Thoracic aorta (tissue), 2 donors: ENCODE measurements at places on chromosomes 16 and 17. TPM values are rescaled to one million over a fixed set of nuclear protein-coding genes. Genes with fewer than 3 reads are reported as not detected.

PRSS8 gene
- not detected for total RNA-seq

GRCh38 chr16:68084504-68085258 lies 489 bp upstream of the NFATC3 start:
- peak; percentile 77 for DNase-seq
- no peaks in the 10 kb centered on the region for H3K36me3 ChIP-seq
- H3K4me3 ChIP-seq, result peak overlapping the region; percentile 90
- H3K27ac ChIP-seq, result peak overlapping the region; percentile 100
- H3K4me1 ChIP-seq, result peaks cover 33% of the 10 kb centered on the region
- no peaks in the 10 kb centered on the region for H3K27me3 ChIP-seq

DNA sequence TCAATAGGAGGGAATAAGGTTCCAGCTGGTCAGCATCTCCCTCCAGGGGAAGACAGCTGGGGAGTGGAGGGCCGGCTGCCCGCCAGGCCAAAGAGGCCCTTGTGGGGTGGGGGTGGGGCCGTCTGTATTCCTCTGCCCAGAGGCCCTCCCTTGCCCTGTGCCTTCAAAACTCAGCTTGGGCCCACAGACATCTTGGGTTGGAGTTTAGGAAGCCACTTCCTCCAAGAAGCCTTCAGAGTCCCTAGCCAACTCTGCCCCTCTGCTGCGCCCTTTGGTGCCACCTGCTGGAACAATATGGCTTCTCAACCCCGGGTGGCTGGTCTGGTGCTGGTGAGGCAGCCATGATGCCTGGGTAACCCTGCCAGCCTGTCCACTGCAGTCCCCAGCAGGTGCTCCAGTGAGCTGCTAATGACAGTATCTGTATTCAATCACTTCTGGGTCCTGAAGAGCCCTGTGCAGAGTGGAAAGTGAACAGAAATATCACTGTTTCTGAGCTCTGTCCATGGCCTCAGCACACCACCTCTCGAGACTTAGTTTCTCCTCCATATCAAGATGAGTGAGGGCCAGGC lies 16.7 kb downstream of the HSD11B2 start:
- H3K27ac ChIP-seq, result no peak overlapping the region
- no peak for DNase-seq
- no peaks in the 10 kb centered on the region for H3K27me3 ChIP-seq
- H3K4me1 ChIP-seq, result peaks cover 54% of the 10 kb centered on the region

DNA sequence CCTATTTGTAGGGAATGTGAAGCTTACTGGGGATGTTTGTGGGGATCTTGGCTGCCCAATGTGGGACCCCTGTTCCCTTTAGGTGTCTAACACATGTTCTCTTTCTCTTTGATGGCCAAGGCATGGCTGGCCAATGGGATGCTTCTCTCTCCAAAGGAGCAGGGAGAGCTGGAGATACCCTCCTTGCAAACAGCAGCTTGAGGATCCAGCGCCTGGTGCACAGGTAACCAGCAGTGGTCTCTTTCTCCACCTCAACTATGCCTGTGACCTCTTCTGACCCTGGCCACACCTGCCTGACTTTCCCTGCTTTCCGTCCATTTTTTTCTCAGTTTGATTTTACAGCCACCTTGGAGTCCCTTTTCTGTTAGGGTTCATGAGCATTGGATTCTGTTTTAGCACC lies 16.8 kb upstream of the NKD1 start:
- H3K27me3 ChIP-seq, result no peaks in the 10 kb centered on the region
- no peak for DNase-seq
- H3K4me1 ChIP-seq, result no peaks in the 10 kb centered on the region
- H3K36me3 ChIP-seq, result no peaks in the 10 kb centered on the region
